ENCODE measurements at places on chromosomes 5 and 9. TPM values are rescaled to one million over a fixed set of nuclear protein-coding genes. Genes with fewer than 3 reads are reported as not detected.

SCGB3A2 gene
- total RNA-seq: not detected

PCDHGA1 gene
- 0.31 TPM for total RNA-seq

NUTM2F gene
- not detected for total RNA-seq

SPINK6 gene
- 0.49 TPM for total RNA-seq

UBAP1 gene
- 47.0 TPM for total RNA-seq

LCP2 gene
- total RNA-seq: not detected

ECSCR gene
- total RNA-seq: not detected
